Spinal cord (tissue), 10 donors: ENCODE measurements at places on chromosomes 11 and 22.

DNA sequence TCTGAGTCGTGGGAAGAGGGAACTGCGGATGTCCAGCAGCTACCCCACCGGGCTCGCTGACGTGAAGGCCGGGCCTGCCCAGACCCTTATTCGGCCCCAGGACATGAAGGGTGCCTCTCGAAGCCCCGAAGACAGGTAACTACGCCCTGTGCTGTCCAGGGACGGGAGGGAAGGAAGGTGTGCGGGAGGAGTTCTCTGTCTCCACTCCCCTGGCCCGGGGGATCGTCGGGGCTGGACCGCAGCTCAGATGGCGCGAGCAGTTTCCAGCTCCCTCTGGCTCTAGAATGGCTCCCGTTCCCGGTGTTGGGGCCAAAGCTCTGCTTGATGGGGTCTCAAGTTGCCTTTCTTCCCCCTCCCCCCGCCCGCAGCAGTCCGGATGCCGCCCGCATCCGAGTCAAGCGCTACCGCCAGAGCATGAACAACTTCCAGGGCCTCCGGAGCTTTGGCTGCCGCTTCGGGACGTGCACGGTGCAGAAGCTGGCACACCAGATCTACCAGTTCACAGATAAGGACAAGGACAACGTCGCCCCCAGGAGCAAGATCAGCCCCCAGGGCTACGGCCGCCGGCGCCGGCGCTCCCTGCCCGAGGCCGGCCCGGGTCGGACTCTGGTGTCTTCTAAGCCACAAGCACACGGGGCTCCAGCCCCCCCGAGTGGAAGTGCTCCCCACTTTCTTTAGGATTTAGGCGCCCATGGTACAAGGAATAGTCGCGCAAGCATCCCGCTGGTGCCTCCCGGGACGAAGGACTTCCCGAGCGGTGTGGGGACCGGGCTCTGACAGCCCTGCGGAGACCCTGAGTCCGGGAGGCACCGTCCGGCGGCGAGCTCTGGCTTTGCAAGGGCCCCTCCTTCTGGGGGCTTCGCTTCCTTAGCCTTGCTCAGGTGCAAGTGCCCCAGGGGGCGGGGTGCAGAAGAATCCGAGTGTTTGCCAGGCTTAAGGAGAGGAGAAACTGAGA lies 1.4 kb downstream of the ADM start:
- peak; percentile 24 for DNase-seq

GRCh38 chr22:21651521-21652009 lies 9.5 kb downstream of the SDF2L1 start:
- DNase-seq: no peak

- DNase-seq: no peak
These were observed 378.7 kb downstream of the NTM start for GRCh38 chr11:131749101-131749500.

GRCh38 chr11:60872124-60872960 lies 5.0 kb downstream of the ZP1 start:
- DNase-seq: no peak
